ENCODE measurements at places on chromosomes 4 and X.

- DNase-seq: no peak
These were observed 99.1 kb downstream of the SNCA start for GRCh38 chr4:89737888-89738287.

- DNase-seq: no peak
These were observed 25.0 kb downstream of the FLNA start for GRCh38 chrX:154349359-154349935.

GRCh38 chrX:31091819-31092218, 20.0 kb upstream of the FTHL17 start:
- no peak for DNase-seq

- no peak for DNase-seq
These were observed 36.7 kb downstream of the HMGB3 start for GRCh38 chrX:151019856-151020255.

DNA sequence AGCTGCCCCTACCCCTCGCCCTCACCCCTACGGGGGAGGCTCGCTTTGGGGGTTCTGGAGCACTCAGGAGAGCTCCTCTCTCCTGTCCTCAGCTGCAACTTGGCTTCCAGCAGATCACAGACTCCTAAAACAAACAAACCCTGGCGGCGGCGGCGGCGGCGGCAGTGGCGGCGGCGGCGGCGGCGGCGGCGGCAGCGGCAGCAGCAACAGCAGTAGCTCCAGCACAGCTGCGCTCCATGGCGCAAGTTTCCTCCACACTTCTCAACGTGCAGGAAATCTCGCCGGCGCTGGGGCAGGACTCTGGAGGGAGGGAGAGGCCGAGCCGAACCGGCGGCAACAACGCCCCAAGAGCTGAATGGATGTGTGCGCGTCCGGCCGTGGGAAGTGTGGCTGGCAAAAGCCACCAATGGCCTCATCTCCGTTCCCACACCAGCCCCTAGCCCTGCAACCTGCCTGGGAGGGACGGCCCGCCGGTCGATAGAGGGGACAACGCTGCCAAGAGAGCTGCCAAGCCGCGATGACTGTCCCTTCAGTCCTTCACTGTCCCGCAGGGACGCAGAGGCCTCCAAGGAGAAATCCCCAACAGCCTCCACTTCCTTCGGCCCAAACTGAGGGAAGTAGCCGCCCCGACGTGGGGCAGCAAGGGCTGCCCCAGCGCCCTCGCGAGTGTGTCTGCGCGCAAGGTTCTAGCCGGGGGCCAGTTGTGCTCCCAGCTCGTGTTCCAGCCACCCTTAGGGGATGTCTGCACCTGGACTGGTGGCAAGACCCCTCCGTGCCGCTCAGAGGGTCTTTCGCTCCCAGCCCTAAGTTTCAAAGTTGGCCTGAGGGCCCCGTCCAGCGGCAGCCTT, 775 bp downstream of the SHROOM4 start:
- DNase-seq: no peak

All from T-helper 2 cell (primary cell).